Nucleus accumbens (tissue), 56 donors: ENCODE measurements at places on chromosomes 12 and 14.

- DNase-seq: no peak
Measured at GRCh38 chr14:79732911-79733655, 478.2 kb downstream of the DIO2 start.

GRCh38 chr12:88083634-88084033 lies 54.4 kb upstream of the C12orf50 start:
- DNase-seq: no peak

- DNase-seq: peak; percentile 77
Measured at GRCh38 chr12:49626169-49626835, 2.9 kb downstream of the PRPF40B start.

DNA sequence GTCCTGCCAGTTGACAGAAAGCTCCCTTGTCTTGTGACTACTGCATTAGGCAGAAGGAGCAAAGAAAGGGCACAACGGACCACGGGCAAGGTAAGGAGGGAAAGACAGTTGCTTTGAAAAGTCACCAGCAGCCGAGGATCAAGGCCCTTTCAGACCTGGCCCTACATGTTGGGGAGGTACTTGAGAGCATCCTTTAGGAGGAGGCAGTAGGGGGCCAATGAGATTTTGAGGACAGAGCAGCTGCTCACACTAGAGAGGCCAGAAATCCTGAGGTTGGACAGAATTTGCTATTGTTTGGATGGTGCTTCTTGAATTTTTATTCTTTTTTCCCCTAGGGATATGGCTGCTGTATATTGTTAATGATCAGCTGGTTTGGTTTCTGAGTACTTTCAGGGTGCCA lies 135.5 kb upstream of the PZP start:
- DNase-seq: no peak

GRCh38 chr12:25942709-25943108 lies 15.8 kb upstream of the RASSF8 start:
- DNase-seq: no peak

DNA sequence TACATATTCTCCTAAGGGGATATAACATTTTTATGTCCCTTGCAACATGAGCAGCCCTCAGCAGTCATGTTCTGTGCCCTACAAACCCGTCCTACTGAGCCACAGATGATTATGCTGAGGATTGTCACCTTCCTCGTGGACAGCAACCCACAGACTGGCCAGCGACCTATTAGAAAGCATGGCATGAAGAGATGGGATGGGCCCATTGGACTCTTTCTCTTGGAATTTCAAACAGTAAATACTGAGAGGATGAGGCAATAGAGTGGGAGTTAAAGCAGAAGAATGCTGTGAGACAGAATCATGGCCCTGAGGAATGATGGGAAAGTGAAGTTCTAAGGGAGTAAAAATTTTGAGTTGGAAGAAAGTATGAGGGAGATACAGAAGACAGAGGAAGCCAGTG lies 149.9 kb upstream of the BTG1 start:
- no peak for DNase-seq

DNA sequence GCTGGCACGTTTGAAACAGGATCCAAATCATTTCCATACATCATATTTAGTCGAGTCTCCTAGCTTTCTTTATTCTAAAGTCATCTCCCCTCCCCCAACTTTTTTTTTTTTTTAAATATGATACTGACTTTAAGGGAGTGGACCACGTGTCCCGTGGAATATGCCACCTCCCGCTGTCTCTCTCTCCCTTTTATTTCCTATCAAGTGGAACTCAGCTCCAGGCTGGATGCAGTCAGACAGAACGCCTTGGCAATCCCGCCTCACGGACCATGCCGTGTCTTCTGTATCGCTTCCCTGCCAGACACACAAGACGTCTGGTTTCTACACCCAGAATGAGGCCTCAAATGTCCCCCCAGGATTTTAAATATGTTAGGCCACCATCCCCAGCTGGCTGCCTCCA lies 21.2 kb downstream of the BCL7A start:
- DNase-seq: no peak

- DNase-seq: no peak
Measured at GRCh38 chr12:106113824-106114446, 24.8 kb downstream of the NUAK1 start.

GRCh38 chr12:89087149-89087825 lies 265.0 kb downstream of the DUSP6 start:
- no peak for DNase-seq

DNA sequence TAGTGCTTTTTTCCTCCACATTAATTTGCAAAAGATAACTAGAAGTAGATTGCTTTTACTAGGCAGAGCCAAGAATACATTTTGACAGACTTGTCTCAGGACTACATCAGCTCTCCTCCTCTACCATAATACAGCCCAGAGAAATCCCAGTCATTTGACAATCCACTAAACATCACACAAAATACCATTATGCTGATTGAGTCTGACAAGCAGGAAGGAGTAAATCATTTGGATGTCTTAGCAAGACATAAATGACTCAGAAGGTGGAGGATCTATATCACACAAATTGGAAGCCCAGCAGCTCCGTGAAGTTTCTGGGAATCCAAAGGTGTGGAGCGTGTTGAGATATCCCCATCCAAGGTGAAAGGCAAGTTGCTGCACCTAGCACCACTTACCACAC lies 75.4 kb upstream of the FKBP4 start:
- DNase-seq: no peak

GRCh38 chr12:5345534-5345933 lies 86.4 kb upstream of the NTF3 start:
- no peak for DNase-seq

DNA sequence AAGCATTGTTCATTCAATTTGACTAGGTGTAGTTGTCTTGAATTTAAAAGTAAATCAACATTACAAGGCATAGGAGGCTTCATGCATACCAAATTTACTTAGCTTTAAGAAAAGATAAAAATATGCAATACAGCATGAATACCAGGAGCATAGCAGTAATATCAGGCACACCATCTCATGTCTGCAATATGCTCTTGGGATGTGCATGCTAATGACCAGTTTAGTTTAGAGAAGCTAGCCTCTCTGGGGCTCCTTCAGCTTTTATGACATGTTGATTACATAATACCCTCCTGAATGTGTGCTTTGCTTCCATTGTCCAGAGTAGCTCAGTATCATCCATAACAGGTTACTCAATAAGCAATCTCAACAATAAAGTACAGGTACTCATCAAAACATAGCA lies 497.2 kb downstream of the FLRT2 start:
- DNase-seq: no peak

DNA sequence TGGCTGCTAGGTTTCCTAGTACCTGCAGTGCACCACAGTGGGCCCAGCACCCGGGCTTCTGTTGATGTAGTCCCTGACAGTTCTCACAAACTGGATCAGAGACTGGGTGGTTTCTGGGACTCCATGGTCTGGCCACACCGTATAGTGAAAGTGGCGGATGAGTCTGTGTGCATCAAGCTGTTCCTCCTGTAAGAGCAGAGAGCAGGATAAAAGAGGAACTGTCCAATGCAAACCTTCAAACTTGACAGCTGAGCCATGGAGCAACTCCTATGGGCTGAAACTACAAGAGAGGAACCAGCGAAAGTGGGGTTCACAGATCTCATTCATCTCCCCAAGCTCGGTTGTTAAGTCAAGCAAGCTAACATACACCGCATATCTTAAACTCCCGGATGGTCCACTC lies 102.8 kb downstream of the PTPRB start:
- DNase-seq: no peak

DNA sequence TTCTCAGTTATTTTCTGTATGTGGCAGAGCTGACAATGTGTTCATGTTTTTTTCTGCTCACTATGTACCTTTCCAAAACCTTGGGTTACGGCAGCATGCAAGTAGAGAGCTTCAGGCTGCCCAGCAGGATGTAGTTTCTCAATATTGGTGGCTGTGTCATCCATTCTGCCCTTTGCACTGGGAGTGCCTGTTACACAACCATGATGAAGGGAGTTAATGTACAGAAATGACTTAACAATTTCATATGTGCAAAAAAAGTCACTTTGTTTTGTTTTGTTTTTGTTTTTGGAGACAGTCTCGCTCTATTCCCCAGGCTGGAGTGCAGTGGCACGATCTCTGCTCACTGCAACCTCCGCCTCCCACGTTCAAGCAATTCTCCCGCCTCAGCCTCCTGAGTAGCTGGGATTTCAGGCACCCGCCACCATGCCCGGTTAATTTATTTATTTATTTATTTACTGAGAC lies 6.1 kb upstream of the CNIH1 start:
- DNase-seq: no peak

GRCh38 chr14:47240748-47241437 lies 434.5 kb downstream of the MDGA2 start:
- no peak for DNase-seq

GRCh38 chr12:27208414-27208750 lies 35.7 kb upstream of the STK38L start:
- no peak for DNase-seq

GRCh38 chr12:12726555-12727093 lies 9.5 kb downstream of the CDKN1B start:
- no peak for DNase-seq

- no peak for DNase-seq
Measured at GRCh38 chr12:18432206-18432605, 170.9 kb downstream of the PIK3C2G start.

DNA sequence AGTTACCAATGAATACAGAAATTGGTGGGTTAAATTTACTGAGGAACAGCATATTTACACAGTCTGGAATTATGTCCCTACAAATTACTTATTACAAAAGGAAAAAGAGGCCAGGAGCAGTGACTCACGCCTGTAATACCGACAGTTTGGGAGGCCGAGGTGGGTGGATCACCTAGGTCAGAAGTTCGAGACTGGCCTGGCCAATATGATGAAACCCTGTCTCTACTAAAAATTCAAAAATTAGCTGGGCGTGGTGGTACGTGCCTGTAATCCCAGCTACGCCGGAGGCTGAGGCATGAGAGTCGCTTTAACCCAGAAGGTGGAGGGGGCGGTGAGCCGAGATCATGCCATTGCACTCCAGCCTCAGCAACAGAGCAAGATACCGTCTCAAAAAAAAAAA lies 52.6 kb downstream of the HECTD1 start:
- no peak for DNase-seq

- DNase-seq: no peak
Measured at GRCh38 chr14:23398348-23398747, 9.7 kb downstream of the MYH6 start.

- no peak for DNase-seq
Measured at GRCh38 chr14:72186523-72186922, 254.3 kb downstream of the RGS6 start.

DNA sequence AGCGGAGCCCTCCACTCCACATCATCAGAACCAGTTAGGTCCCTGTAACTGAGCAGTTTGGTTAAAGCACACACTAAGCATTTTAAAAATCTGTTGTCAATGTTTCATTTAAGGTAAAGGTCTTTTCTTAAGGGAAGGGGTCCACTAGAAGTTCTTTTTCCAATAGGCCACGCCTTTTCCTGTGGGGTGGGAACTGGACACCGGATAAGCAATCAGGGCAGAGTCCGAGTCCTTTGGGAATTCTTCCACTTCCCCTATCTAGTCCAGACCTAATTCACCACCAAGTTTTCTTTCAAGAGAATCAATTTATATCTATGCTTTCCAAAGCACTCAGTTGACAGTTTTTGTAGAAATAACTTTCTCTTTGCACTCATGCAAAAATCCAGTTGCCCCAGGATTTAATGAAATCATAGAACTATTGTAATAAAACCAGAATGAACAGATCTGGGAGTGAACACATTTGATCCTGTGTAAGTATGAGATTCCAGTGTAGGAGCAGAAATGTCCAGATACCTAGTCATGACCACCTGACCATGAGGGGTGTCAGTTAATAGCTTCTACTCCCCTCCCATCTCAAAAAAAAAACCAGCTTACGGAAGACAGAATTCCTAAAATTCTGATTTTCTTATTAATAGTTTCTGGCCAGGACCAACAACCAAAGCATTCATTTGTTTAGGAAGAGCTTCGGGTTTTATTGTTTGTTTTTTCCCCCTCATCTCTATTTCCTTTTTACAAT lies 11.7 kb downstream of the VPS37B start:
- DNase-seq: no peak

- no peak for DNase-seq
Measured at GRCh38 chr12:1662761-1663439, 28.0 kb upstream of the ADIPOR2 start.
